ENCODE measurements at places on chromosomes 7 and 10.

- no peak overlapping the region for H3K27ac ChIP-seq
- no peaks in the 10 kb centered on the region for H3K36me3 ChIP-seq
- no peaks in the 10 kb centered on the region for H3K4me1 ChIP-seq
- no peaks in the 10 kb centered on the region for H3K27me3 ChIP-seq
- no peak for DNase-seq
Measured at GRCh38 chr10:26829810-26830515, 30.8 kb downstream of the ABI1 start.

GRCh38 chr10:50470345-50470744 is 153.4 kb downstream of the SGMS1 start:
- H3K4me3 ChIP-seq, result peak overlapping the region; percentile 41
- no peaks in the 10 kb centered on the region for H3K27me3 ChIP-seq
- H3K27ac ChIP-seq, result peak overlapping the region; percentile 92
- DNase-seq, result no peak
- peaks cover 37% of the 10 kb centered on the region for H3K4me1 ChIP-seq

- peaks cover 49% of the 10 kb centered on the region for H3K36me3 ChIP-seq
- H3K27ac ChIP-seq, result no peak overlapping the region
- H3K4me1 ChIP-seq, result peaks cover 33% of the 10 kb centered on the region
- no peak overlapping the region for H3K4me3 ChIP-seq
- no peaks in the 10 kb centered on the region for H3K27me3 ChIP-seq
Measured at GRCh38 chr7:43872406-43873110, 3.2 kb upstream of the MRPS24 start.

- no peak overlapping the region for H3K4me3 ChIP-seq
- DNase-seq, result no peak
- no peak overlapping the region for H3K27ac ChIP-seq
- no peaks in the 10 kb centered on the region for H3K4me1 ChIP-seq
Measured at GRCh38 chr7:159143780-159144757, 598 bp downstream of the VIPR2 start.

DNA sequence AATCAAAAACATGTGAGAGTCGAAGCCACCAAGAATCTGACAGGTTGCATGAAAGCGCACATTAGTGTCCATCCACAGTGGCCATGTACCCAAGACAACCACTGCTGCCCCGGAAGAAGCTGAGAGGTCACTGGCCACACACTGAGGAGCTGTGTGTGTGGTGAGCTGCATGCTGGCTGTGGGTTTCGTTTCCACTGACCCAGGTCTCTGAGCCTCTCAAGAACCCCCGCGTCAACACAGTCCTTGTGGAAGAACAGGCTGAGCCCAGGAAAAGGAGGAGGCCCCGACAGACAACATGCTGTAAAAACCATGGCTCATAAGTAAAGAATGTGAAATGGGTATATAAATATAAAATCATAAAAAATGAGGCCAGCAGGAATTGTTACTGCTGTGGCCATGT is 8.2 kb downstream of the VIPR2 start:
- DNase-seq, result no peak
- H3K4me1 ChIP-seq, result no peaks in the 10 kb centered on the region
- no peaks in the 10 kb centered on the region for H3K36me3 ChIP-seq
- H3K27ac ChIP-seq, result no peak overlapping the region
- H3K4me3 ChIP-seq, result no peak overlapping the region
